ENCODE measurements at places on chromosomes 1 and 21. TPM values are rescaled to one million over a fixed set of nuclear protein-coding genes. Genes with fewer than 3 reads are reported as not detected.

C1orf216 gene
- total RNA-seq: 15.0 TPM

OR6N1 gene
- not detected for total RNA-seq

RRP1 gene
- 35.2 TPM for total RNA-seq

CYP4X1 gene
- not detected for total RNA-seq

ZNF648 gene
- total RNA-seq: not detected

TBX19 gene
- 0.53 TPM for total RNA-seq

PLA2G2C gene
- total RNA-seq: not detected

BGLAP gene
- 0.23 TPM for total RNA-seq

IVL gene
- total RNA-seq: not detected

TFF2 gene
- total RNA-seq: not detected

CASQ2 gene
- total RNA-seq: not detected

KCNQ4 gene
- total RNA-seq: 0.43 TPM

L1TD1 gene
- total RNA-seq: not detected

LAMB3 gene
- 22.5 TPM for total RNA-seq

C1orf105 gene
- total RNA-seq: 0.33 TPM

PDZK1 gene
- 1.2 TPM for total RNA-seq

PLCH2 gene
- total RNA-seq: 0.28 TPM

TEDDM1 gene
- total RNA-seq: not detected

SCCPDH gene
- 44.9 TPM for total RNA-seq

DNASE2B gene
- total RNA-seq: not detected

HSPA6 gene
- total RNA-seq: 1.6 TPM

ALDH4A1 gene
- 13.2 TPM for total RNA-seq

RHBDL2 gene
- total RNA-seq: 2.3 TPM

FCAMR gene
- not detected for total RNA-seq

C1QC gene
- total RNA-seq: not detected

CADM3 gene
- 0.08 TPM for total RNA-seq

OLIG2 gene
- not detected for total RNA-seq

ICOSLG gene
- 3.9 TPM for total RNA-seq

GADD45A gene
- 71.0 TPM for total RNA-seq

Data from A549 treated with GW870086 at 1 μM for 4 hours (cell line).